ENCODE measurements at places on chromosomes 1 and 21. TPM values are rescaled to one million over a fixed set of nuclear protein-coding genes. Genes with fewer than 3 reads are reported as not detected.

DENND2D gene
- 3.5 TPM for total RNA-seq

KISS1 gene
- not detected for total RNA-seq

SPRR3 gene
- total RNA-seq = not detected

KCND3 gene
- total RNA-seq = 20.7 TPM

MAPKAPK2 gene
- total RNA-seq = 214 TPM

HNRNPU gene
- total RNA-seq = 165 TPM

BLACAT1 gene
- not detected for total RNA-seq

ABCD3 gene
- total RNA-seq = 69.0 TPM

ATP6V1G3 gene
- total RNA-seq = not detected

TMED5 gene
- 59.9 TPM for total RNA-seq

VWA5B1 gene
- total RNA-seq = not detected

TAS1R1 gene
- total RNA-seq = not detected

TSACC gene
- not detected for total RNA-seq

RBBP5 gene
- total RNA-seq = 10.0 TPM

RGS16 gene
- 0.97 TPM for total RNA-seq

NUF2 gene
- total RNA-seq = 0.89 TPM

BSND gene
- total RNA-seq = not detected

CLEC20A gene
- total RNA-seq = not detected

KRTAP11-1 gene
- not detected for total RNA-seq

FCER1G gene
- 38.3 TPM for total RNA-seq

NCMAP gene
- 0.22 TPM for total RNA-seq

KCNK2 gene
- 0.05 TPM for total RNA-seq

FMO1 gene
- total RNA-seq = 0.35 TPM

DMRTA2 gene
- not detected for total RNA-seq

KCTD3 gene
- 13.0 TPM for total RNA-seq

PLXNA2 gene
- 15.3 TPM for total RNA-seq

CLDN19 gene
- not detected for total RNA-seq

FCN3 gene
- 20.7 TPM for total RNA-seq

RPRD2 gene
- total RNA-seq = 23.6 TPM
